ENCODE measurements at places on chromosomes 2 and 18.

DNA sequence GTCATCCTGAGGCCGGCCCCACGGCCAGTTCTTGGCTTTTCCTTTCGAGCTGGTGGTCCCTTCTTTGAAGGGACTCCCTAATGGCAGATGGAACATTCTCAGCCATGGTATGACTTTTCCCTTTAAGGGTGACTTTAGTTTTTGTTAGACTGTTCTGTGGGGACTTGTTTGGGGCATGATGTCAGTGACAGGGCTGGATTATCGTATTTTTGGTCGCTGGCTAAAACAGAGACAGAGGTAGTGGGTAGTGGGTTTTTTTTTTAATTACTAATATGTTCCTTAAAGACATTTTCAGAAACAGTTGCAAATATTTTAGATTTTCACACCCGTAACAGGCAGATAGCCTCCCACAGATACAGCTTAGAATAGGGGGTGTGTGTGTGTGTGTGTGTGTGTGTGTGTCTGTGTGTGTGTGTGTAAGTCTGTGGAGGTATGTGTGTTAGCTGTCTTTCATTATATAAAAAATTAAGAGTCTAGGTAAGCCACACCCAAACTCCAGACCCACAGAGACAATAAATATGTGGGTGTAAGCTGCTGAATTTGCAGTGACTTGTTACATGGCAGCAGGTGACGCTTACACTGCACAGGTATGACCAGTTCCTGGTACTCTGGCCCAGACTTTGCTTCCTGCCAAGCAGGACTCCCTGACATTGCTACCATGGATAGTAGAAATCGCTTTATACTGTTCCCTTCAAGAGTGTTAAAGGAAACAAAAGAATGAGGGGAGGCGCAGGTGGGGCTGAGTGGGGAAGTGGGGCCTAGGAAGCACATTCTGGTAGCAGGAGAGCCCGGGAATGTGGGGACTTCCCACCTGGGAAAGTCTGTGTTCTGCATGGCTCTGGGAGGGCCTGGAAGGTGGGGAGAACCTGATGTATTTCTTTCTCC is 20.9 kb downstream of the NCK2 start:
- DNase-seq: no peak

DNA sequence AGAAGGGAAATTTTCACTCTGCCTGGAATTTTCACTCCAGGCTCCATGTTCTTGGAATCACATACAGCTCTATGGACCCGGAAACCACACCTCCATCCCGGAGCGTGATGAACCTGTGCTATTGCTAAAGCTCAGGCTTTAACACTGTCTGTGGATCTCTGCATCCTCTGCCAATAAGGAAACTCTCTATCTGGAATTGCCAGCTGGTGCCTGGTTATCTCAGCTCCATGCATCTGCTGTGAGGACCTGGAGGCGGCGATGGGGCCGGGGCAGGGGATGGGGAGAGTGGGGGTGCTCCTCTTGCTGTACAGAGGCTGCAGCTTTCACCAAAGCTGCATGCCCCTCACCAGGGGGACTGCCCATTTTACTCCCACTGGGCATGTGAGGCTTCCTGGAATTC is 754.0 kb upstream of the SOX11 start:
- no peak for DNase-seq

GRCh38 chr2:203781151-203781550 is 74.7 kb downstream of the CD28 start:
- DNase-seq: no peak

DNA sequence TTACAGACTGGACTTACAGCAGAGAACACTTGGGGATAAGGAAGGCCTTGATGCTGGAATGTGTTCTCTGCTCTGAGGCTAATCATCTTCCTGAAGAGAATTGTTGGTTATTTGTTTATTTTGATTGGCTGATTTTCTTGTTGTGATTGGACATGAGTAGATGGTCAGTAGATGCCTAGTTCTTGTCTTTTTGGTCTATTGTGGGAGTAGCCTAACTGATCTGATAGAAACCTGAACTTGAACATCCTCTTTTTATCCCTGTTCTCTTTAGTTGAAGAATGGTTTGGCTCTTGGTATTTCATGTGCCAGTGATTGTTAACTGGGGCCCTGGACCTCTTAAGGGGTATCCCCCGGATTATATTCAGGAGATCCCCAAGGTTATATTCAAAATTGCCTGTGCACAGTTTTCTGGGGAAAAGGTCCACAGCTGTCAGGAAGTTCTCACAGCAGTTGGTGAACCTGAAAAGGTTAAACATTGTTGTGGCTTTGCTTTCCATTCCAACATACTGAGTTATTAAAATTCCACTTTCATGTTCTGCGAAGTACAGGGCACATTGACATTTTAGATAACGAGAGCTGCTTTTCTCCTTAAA is 13.6 kb downstream of the TWSG1 start:
- no peak for DNase-seq

GRCh38 chr2:177633111-177633510 is 240.5 kb downstream of the AGPS start:
- DNase-seq: no peak

GRCh38 chr2:62458206-62458641 is 47.8 kb downstream of the TMEM17 start:
- DNase-seq: no peak

DNA sequence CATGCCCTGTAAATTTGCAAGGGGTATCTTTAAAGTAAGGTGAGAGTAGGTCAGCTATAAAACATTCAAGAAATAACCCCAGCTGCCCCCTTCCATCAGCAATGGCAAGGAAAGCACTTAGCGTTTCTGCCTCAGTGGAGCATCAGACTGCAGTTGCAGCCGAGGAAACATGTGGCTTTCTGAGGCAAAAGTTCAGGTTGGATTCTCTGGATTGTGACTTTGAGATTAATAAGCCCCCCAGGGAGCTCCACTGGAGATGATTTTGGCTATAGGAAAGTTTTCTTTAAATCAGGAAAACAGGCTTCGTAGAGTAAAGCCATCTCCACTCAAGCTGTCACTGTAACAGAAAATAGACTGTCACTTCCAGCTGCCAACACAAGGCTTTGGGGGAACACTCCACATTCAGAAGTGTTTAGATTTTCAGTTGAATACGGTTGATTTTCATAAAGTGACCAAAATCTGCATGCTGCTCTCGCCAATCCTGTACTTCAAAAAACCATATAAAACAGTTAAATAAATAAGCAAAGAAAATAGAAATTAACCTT is 15.3 kb upstream of the RIT2 start:
- no peak for DNase-seq

GRCh38 chr2:51597086-51597485 is 565.2 kb upstream of the NRXN1 start:
- DNase-seq: no peak

DNA sequence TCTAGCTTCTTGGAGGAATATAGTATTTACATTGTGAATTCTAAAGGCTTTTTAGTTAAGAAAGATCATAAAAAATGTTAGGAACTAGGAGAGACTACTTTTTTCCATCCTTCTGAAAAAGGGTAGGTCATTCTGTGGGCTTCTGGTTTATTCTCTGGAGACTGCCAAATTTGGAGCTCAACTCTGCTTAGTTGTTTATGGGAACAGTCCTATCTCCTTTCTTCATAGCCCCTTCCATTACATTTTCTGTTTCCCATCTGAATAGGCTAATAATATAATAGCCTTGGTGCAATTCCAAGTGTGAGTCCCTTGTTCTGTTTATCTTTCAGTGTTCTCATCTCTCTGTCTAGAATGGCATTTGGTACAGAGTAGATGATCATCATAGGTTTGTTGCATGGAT is 15.6 kb downstream of the LAMA3 start:
- no peak for DNase-seq

GRCh38 chr18:76604935-76605240 is 109.8 kb upstream of the ZNF516 start:
- DNase-seq: no peak

DNA sequence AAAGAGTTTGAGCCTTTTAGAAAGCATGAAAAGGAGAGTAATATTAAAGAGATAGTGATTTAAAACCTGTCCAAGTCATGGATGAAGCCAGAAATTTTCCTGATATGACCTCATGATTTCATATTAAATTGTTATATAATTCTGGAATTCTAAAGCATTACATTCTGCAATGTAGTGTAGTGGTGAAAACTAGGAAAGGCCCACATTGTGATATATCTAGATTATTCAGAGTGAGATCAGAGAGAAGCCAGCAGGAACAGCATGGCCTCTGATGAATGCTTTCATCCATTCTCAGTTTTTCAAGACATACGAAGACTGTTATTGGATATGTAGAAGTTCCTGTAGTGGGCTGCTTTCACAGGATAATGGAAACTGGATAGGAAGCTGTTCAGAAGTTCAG is 98.8 kb downstream of the LCLAT1 start:
- no peak for DNase-seq

- DNase-seq: peak; percentile 86
These were observed 72.2 kb downstream of the MAP2 start for GRCh38 chr2:209495855-209496585.

Measured in HepG2 (cell line).